Heart right ventricle (tissue), 16 donors: ENCODE measurements at places on chromosomes 2 and 18. TPM values are rescaled to one million over a fixed set of nuclear protein-coding genes. Genes with fewer than 3 reads are reported as not detected.

Gene FBLN7
- polyA plus RNA-seq, result 0.74 TPM

Gene PIEZO2
- 0.07 TPM for polyA plus RNA-seq

Gene KCNE4
- 2.4 TPM for polyA plus RNA-seq

Gene ZNF532
- polyA plus RNA-seq, result 26.0 TPM

Gene RNF144A
- polyA plus RNA-seq, result 4.9 TPM

Gene GKN1
- 0.19 TPM for polyA plus RNA-seq

Gene GALNT1
- 8.1 TPM for polyA plus RNA-seq

Gene MC5R
- polyA plus RNA-seq, result not detected

Gene SFT2D3
- 2.8 TPM for polyA plus RNA-seq

Gene ST8SIA3
- polyA plus RNA-seq, result not detected

Gene POTEJ
- polyA plus RNA-seq, result not detected

Gene RETSAT
- 20.3 TPM for polyA plus RNA-seq

Gene TXNL1
- polyA plus RNA-seq, result 65.2 TPM

Gene SCYGR5
- polyA plus RNA-seq, result not detected

GRCh38 chr2:138515092-138515491 is 13.5 kb downstream of the SPOPL start:
- no peaks in the 10 kb centered on the region for H3K36me3 ChIP-seq
- H3K27me3 ChIP-seq, result no peaks in the 10 kb centered on the region
- H3K4me3 ChIP-seq, result no peak overlapping the region
- peaks cover 27% of the 10 kb centered on the region for H3K4me1 ChIP-seq
- H3K27ac ChIP-seq, result no peak overlapping the region

GRCh38 chr18:5476961-5477800 is 66.6 kb downstream of the EPB41L3 start:
- H3K4me3 ChIP-seq, result no peak overlapping the region
- no peaks in the 10 kb centered on the region for H3K4me1 ChIP-seq
- H3K27me3 ChIP-seq, result no peaks in the 10 kb centered on the region
- H3K27ac ChIP-seq, result no peak overlapping the region
- no peaks in the 10 kb centered on the region for H3K36me3 ChIP-seq

DNA sequence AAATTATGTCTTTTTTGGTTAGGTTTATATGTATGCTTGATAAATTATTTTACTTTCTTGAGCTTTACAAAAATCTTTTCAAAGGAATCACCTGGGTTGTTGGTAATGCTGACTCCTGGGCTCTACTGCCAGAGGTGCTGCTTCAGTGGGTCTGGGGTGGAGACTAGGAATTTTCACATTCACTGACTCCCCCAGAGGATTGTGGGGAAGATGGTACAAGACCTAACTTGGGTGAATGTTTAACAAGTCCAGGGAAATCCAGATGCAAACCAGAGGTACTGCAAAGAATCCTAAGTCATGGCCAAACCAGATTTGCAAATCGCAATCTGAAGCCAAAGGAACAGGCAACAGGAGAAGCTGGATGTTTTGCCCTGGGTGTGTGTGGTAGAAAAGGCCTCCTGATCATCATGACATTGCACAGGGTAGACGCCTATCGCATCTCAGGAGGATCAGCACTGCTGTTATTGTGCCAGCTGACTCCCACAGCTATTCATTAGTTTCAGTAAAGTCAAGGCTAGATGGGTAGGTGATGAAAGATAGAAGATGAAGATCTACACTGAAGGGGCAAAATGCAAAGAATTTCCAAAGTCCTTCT is 185.2 kb downstream of the BARD1 start:
- H3K4me3 ChIP-seq, result no peak overlapping the region
- DNase-seq, result no peak
- H3K27ac ChIP-seq, result no peak overlapping the region
- no peaks in the 10 kb centered on the region for H3K36me3 ChIP-seq
- H3K4me1 ChIP-seq, result no peaks in the 10 kb centered on the region

- DNase-seq, result no peak
- peaks cover 31% of the 10 kb centered on the region for H3K4me1 ChIP-seq
- peaks cover under 1% of the 10 kb centered on the region for H3K36me3 ChIP-seq
- no peak overlapping the region for H3K4me3 ChIP-seq
- peak overlapping the region; percentile 70 for H3K27ac ChIP-seq
- H3K27me3 ChIP-seq, result no peaks in the 10 kb centered on the region
Observed at GRCh38 chr2:30265052-30266015, 34.0 kb downstream of the LBH start.

DNA sequence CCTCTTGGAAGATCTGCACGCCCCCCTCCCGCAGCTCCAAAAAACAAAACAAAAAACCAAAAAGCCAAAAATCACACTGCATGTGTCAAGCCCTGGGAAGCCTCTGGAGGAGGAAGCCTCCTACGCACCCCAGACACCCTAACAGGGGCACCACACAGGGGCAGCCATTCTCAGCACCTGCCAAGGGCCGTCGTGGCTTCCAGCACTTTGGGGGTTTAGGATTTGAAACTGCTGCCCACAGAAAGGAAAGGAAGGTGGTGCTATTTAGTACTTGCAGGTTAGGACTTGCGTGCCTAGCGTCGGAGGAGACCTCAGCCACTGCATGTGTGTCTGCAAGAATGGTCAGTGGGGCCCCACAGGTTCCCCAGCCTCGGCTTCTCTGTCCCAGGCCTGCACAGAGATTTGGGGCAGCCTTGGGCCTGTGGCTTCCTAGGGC is 419 bp upstream of the GPR55 start:
- H3K27ac ChIP-seq, result no peak overlapping the region
- DNase-seq, result no peak
- no peak overlapping the region for H3K4me3 ChIP-seq
- no peaks in the 10 kb centered on the region for H3K36me3 ChIP-seq

DNA sequence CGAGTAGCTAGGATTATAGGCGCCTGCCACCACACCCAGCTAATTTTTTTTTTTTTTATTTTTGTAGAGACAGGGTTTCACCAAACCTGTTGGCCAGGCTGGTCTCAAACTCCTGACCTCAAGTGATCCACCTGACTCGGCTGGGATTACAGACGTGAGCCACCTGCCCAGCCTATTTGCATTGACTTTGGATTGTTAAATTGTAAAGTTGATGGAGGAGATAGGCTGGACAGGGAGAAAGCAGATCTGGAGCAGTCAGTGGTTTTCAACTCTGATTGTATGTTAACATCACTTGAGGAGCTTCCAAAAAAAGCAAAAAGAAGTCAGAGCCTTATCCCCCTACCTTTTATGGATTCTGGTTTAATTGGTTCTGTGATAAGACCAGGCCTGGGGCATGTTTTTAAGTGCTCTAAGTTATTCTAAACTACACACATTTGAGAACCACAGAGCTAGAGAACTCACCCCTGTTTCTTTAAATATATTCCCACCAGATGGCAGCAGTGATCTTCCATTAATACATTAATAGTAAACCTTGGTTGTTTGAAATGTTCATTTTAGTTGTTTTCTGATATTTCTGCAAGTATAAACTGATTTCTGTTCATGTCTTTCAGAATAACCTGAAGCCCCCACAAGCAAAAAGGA is 7.5 kb downstream of the C2orf49 start:
- H3K4me3 ChIP-seq, result no peak overlapping the region
- no peaks in the 10 kb centered on the region for H3K27me3 ChIP-seq
- H3K36me3 ChIP-seq, result peaks cover 54% of the 10 kb centered on the region
- peaks cover 2% of the 10 kb centered on the region for H3K4me1 ChIP-seq
- H3K27ac ChIP-seq, result no peak overlapping the region
- DNase-seq, result no peak

DNA sequence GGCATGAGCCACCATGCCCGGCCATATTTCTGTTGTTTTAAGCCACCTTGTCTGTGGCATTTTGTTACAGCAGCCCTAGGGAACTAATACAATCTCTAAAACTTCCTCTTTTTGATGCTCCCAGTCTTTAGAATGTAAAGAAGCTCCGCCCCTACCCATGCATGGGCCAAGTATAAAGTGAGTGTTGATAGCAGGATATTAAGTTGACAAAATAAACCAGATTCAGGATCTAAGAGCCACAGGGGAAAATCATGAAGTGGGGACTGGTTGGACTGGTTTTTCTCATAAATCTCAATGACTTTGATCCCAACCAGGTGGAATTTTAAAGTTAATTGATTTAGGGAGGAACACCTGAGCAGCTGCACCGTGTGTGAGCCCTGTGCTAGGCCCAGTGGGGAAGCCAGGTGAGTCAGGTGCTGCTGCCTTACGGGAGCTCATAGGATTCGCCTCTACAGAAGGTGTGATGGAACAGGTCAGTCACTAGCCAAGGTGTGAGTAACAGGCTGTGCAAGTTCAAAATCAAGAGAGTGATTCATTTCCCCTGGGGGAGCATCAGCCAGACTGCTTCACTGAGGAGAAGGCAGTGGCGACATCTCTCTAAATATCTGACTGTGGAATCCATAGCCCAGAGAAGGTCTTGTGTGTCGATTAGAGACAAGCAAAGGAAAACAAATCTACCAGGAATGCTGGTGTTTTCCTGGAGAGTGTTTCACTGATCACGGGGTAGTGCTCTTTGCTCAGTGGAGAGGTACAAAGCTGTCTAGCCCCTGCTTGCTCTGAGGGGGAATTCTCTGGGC is 63.0 kb upstream of the MSH2 start:
- H3K36me3 ChIP-seq, result no peaks in the 10 kb centered on the region
- H3K27me3 ChIP-seq, result no peaks in the 10 kb centered on the region
- no peak for DNase-seq
- no peak overlapping the region for H3K27ac ChIP-seq

- no peaks in the 10 kb centered on the region for H3K4me1 ChIP-seq
- no peaks in the 10 kb centered on the region for H3K36me3 ChIP-seq
- DNase-seq, result peak; percentile 13
Observed at GRCh38 chr2:43754180-43754579, 19.7 kb upstream of the DYNC2LI1 start.

DNA sequence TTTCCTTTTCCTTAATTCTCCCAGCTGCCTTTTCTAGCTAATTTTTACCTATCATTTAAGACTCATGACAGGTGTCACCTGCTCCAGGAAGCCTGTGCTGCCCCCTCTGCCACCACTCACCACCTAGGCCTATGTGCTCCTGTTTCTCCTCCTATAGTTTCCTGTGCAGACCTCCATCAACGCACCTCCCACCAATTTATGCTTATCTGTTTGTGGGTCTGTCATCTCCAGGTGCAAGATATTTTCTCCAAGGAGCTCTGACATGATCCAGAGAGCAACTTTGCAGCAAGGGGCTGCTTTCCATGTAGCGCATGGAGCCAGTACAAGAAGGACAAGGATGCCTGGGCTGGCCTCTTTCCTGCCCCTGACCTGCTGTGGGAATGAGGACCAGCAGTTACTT is 42.7 kb downstream of the SLC4A5 start:
- H3K27ac ChIP-seq, result no peak overlapping the region
- DNase-seq, result no peak
- no peak overlapping the region for H3K4me3 ChIP-seq
- H3K36me3 ChIP-seq, result no peaks in the 10 kb centered on the region

- peaks cover 4% of the 10 kb centered on the region for H3K4me1 ChIP-seq
- no peaks in the 10 kb centered on the region for H3K36me3 ChIP-seq
- H3K27ac ChIP-seq, result no peak overlapping the region
Observed at GRCh38 chr2:128361376-128362131, 42.9 kb upstream of the HS6ST1 start.

- H3K27me3 ChIP-seq, result no peaks in the 10 kb centered on the region
- no peaks in the 10 kb centered on the region for H3K4me1 ChIP-seq
- no peak for DNase-seq
Observed at GRCh38 chr2:155157711-155158110, 459.2 kb downstream of the KCNJ3 start.

DNA sequence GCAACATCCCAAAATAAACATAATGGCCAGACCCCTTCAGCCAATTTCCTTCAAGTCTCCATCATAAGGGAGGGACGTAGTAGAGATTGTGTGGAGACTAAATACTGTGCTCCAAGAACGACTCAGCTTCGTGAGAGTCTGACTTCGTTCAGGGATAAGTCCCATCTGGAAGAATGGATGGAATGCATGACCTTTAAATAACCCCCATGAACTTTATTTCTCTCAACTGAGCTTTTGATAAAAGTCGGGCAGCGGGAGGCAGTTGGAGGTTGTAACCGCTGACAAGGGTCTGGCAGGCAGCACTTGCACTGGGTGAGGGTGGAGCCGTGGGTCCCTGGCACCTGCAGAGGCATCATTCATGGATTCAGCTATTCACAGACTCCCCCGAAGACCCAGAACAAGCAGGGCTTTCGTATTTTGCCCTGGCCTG is 115.9 kb downstream of the ZFP36L2 start:
- H3K27me3 ChIP-seq, result no peaks in the 10 kb centered on the region
- H3K36me3 ChIP-seq, result no peaks in the 10 kb centered on the region
- peak; percentile 37 for DNase-seq
- H3K4me1 ChIP-seq, result peaks cover 44% of the 10 kb centered on the region

DNA sequence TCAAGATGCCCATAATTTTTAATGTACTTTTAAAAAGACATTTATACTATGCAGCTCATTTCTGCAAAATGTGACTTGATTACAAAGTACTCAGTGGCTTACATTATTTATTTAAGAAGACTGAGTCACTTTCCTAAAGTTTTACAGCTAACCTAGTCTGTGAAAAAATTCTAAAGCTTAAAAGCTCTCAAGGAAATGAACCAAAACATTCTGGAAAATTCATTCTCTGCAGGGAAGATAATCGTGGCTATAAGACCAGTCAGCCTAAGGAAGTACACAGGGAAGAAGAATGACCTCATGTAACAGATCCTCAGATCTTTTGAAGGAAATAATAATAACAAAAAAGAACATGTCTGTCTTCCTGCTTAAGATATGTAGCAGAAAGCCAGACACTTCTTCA is 232.1 kb upstream of the STK17B start:
- H3K4me3 ChIP-seq, result no peak overlapping the region
- H3K27ac ChIP-seq, result peak overlapping the region; percentile 2
- no peak for DNase-seq
- H3K27me3 ChIP-seq, result no peaks in the 10 kb centered on the region

- no peaks in the 10 kb centered on the region for H3K27me3 ChIP-seq
- no peaks in the 10 kb centered on the region for H3K36me3 ChIP-seq
- no peak overlapping the region for H3K27ac ChIP-seq
- no peaks in the 10 kb centered on the region for H3K4me1 ChIP-seq
- no peak for DNase-seq
Observed at GRCh38 chr2:216279031-216279430, 93.3 kb downstream of the MARCHF4 start.

DNA sequence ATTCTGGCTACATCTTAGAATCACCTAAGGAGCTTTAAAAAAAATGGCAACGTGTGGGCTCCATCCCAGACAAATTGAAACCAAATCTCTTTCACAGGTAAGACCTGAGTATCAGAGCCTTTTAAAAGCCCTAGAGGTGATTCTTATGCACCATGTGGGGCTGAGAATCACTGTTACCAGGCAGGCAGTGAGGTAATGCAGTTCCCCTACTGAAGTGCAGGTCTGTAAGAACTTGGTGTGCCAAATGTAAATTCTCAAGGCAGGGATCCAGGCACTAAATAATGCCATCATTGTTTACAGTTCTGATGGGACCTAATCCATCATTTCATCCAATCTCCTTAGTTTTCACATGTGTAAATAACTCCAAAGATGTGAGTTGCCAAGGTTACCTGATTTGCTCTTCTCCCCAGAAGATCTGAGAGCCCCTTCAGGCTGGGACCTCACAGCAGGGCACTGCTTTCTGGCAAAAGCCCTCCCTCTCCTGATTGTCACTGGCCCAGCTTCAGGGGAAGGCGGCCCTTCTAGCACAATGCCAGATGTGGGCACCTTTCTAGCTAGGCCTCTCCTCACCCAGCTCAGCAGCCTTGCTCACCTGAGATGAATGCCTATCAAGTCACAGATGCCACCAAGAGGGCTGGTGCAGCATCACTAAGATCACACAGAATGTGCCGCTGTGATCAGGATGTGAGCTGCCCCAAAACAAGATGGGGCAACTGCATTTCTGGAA is 73.6 kb upstream of the RGPD5 start:
- peaks cover 5% of the 10 kb centered on the region for H3K27me3 ChIP-seq
- H3K36me3 ChIP-seq, result no peaks in the 10 kb centered on the region
- H3K27ac ChIP-seq, result no peak overlapping the region
- no peaks in the 10 kb centered on the region for H3K4me1 ChIP-seq
- no peak overlapping the region for H3K4me3 ChIP-seq
- DNase-seq, result no peak

GRCh38 chr2:109365131-109365530 is 236.1 kb downstream of the SH3RF3 start:
- no peaks in the 10 kb centered on the region for H3K4me1 ChIP-seq
- no peak for DNase-seq
- H3K27ac ChIP-seq, result no peak overlapping the region
- no peaks in the 10 kb centered on the region for H3K36me3 ChIP-seq
- H3K27me3 ChIP-seq, result no peaks in the 10 kb centered on the region
